ENCODE measurements at places on chromosomes 2 and 18.

DNA sequence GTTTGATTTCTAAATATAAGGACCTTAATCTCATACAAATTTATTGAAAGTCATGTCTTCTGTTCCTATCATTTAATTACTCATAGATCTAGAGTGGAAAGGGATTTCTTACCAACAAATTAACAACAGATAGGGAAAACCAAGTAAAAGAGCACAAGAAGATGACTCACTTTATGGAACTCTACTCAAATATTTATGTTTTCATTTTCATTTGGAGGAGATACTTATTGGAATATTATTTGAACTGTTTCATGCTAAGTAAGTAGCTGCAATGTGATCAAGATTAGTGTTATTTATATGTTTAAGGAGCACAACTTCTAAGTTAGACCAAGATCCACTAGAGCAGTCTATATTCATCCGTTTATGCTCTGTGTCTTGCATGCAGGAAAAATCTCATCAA is 1.3 kb downstream of the NT5C1B start:
- DNase-seq: no peak

GRCh38 chr2:2244508-2244907 is 86.6 kb downstream of the MYT1L start:
- no peak for DNase-seq

- DNase-seq: no peak
Measured at GRCh38 chr2:132726155-132726554, 56.1 kb upstream of the LYPD1 start.

DNA sequence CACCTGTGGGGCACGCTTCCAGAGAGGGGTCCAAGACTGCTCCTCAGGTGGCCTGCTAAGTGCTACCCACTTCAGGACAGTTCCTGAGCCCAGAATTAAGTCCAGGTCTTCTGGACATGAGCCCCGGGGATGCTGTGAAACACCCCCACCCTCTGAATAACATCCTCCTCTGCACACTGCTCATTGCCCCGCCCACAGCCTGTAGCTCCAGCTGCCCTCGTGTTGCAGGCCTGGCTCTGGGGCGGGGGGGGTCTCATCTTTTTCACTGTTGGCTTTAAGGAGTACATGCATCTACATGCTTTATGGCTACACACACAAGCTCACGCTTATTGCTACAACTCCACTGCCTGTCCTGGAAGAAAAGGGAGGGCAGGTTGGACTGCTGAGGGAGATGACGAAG is 92.8 kb downstream of the PTGR3 start:
- DNase-seq: no peak

DNA sequence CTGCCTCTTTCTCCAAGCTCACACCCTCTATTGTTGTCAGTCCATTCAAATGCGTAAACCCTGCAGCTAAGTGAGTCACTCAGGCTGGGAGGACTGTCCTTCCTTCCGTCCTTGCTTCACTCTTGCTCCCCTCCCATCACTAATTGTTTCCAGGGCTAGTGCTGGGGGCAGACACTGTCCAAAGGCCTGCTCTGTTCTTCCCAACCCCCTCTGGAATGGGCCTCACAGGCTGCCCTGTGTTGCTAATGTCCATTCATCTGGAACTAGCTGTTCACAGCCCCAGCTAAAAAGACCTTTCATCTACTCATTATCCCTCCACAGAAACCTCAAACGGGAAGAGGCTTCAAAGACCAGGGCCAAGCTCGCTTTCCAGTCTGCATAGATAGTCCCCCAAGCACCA is 31.9 kb upstream of the NRP2 start:
- DNase-seq: no peak

DNA sequence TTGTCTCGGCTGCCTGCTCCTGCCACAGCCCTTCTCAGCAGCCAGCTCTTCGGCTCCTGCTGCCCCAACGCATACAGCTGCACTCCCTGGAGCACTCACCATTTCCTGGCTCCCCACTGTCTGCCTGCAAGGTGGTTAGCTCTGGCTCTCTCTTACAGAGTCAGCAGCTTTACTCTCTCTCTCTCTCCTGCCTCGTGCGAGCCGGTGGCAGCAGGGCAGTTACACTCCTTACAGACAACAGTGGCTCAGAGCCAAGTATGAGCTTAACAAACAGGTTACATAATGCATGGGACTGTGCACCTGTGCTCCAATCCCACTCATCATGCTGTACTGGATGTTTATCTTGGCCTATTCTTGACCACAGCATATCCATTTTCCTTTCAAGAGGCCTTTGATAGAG is 47.4 kb upstream of the DNAJC10 start:
- DNase-seq: no peak

All from cardiac muscle cell (in vitro differentiated cells and primary cell).